ENCODE measurements at places on chromosomes 7 and 10.

DNA sequence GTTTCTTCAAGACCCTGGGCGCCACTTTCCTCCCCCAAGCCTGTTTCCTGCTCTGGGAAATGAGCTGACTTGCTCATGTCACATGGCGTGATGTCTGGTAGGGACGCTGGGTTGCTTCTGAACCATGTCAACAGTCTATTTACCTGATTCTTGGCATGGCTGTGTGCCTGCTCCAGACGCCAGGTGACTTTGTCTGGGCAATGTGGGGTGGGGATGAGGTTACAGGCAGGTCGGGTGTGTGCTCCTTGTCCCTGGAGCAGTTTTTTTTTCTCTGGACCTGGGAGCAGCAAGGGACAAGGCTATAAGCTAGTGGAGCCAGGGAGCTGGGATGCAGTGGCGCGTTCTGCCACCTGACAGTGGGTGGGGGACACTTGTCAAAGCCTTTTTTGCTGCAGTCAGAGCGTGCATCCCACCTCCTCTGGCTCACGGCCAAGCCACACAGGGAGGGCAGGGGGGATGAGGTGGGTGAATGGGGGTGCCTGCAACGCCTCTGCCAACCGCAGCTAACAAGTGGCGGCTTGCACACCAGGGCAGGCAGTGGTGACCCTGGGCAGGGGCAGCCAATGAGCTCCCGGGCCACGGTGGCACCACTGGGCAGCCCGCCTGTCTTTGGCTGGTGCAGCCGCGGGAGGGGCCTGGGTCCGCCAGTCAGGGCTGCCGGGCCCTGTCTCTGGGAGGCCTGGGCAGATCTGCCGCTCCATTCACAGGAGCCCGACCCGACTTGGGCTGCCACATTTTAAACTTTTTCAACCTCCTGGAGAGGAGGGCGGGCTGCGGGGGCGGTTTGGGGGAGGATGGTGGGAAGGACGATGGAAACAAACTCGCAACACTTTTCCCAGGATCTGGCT lies 22.9 kb downstream of the DNAJB12 start:
- peak; percentile 91 for DNase-seq

DNA sequence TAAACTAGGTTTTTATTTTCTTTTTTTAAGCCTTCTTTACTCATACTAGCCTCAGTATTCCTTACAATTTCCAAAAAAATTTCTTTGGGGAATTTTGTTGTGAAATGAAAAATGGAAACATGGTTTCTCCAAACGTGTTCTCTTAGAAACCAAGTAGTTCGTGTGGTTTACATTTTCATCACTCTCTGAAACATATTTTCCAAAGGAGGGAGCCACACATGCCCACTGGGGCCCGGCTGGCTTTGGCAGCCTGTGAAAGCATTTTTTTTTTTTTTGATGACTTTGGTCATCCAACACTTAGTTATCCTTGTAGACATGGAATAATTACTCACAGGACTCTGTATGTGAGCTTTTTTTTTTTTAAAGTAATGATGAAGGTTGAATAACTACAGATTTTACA lies 169.6 kb downstream of the C7orf25 start:
- no peak for DNase-seq

DNA sequence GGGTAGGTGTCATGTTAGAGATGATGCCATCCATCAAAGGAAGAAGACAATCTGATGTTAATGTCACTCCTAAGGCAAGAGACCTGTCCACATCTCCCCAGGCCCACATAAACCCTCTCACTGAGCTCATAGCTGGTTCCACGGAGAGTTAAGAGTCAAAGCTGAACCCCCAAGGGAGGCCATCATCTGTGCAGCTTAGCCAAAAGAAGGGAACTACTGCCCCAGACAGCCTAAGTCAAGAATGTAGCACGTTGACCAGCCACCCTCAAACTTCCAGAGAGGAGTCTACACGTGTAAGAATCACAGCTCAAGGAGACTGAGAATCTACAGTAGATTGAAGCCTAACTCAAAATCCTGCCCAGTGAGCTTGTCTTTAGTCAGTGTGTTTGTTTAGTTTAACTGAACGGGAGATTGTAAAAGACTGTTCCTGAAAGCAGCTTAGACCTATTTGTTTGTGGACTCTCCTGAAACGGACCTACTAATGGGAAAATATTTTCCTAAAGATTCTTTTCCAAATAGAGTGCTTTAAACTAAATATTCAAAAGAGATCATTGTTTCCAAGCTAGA lies 192.7 kb upstream of the NFE2L3 start:
- DNase-seq: no peak

DNA sequence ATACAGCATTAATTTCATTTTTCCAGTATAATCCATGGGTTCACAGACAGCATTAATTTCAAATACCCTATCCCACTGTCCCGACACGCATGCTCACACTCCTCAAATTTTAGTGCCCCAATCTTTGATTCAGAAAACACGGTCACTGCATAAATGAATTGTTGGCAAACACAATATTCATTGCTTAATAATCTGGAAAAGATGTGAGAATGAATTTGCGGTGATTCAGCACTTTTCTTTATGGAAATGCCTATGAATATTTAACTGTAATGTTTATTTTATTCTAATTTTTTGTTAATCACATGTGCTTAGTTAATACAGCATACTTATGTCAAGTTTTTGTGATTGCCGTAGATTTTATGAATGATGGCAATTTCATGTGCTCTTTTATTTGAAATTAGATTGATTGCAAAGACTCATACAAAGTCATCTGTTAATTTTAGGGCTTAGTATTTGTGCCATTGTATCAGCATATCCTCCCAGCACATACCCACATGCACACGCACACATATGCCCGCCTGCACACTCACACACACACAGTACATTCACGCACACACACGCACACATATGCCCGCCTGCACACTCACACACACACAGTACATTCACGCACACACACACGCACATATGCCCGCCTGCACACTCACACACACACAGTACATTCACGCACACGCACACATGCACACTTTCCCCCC lies 35.1 kb downstream of the MACROH2A2 start:
- peak; percentile 8 for DNase-seq

GRCh38 chr10:26697163-26697921 lies at the start of gene PDSS1:
TSS of gene PDSS1 (plus strand) at chr10:26697701. CDS start at chr10:26697712, 11 bp downstream.
- peak; percentile 63 for DNase-seq

GRCh38 chr10:71832967-71833366 lies 18.1 kb downstream of the PSAP start:
- DNase-seq: no peak

All from fibroblast of pulmonary artery (primary cell).